ENCODE measurements at places on chromosomes 12 and 14.

- no peak overlapping the region for H3K4me3 ChIP-seq
- peaks cover 2% of the 10 kb centered on the region for H3K4me1 ChIP-seq
- H3K36me3 ChIP-seq = no peaks in the 10 kb centered on the region
- H3K27ac ChIP-seq = no peak overlapping the region
Observed at GRCh38 chr12:121990692-121991603, 30.7 kb upstream of the BCL7A start.

DNA sequence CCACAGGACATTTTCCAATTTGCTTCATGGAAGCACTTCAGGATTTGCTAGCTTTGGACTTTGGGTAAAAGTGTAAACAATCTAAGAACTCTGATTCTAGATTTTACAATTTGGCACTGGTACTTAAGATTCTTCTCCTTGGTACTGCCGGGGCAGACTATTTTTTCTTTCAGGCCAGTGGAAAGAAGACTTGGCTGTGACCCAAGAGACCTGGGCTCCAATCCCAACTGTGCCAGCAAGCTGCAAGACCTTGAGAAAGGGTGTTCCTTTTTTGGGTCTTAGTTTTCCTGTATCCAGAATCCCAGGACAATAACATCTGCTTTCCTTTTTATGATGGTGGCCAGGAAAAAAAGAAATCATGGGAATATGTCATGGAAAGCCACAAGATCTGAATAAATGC is 148.1 kb upstream of the CRY1 start:
- no peaks in the 10 kb centered on the region for H3K27me3 ChIP-seq
- H3K36me3 ChIP-seq = no peaks in the 10 kb centered on the region
- DNase-seq = no peak
- no peak overlapping the region for H3K4me3 ChIP-seq
- no peak overlapping the region for H3K27ac ChIP-seq

DNA sequence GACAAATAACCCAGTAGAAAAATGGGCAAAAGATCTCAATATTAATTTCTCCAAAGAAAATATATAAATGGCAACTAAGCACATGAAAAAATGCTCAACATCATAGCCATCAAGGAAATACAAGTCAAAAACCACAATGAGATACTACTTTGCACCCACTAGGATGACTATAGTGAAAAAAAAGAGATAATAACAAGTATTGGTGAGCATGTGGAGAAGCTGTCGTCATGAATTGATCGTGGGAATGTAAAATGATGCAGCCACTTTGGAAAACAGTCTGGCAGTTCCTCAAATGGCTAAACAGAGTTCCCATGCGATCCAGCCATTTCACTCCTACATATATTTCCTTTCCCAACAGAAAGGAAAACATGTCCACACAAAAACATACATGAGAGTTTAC is 18.1 kb downstream of the JDP2 start:
- H3K4me1 ChIP-seq = no peaks in the 10 kb centered on the region
- H3K27ac ChIP-seq = no peak overlapping the region

GRCh38 chr14:30621354-30621939 is 672 bp upstream of the SCFD1 start:
- H3K27me3 ChIP-seq = no peaks in the 10 kb centered on the region
- no peaks in the 10 kb centered on the region for H3K36me3 ChIP-seq
- no peak for DNase-seq
- peak overlapping the region; percentile 84 for H3K27ac ChIP-seq
- H3K4me1 ChIP-seq = peaks cover 5% of the 10 kb centered on the region

DNA sequence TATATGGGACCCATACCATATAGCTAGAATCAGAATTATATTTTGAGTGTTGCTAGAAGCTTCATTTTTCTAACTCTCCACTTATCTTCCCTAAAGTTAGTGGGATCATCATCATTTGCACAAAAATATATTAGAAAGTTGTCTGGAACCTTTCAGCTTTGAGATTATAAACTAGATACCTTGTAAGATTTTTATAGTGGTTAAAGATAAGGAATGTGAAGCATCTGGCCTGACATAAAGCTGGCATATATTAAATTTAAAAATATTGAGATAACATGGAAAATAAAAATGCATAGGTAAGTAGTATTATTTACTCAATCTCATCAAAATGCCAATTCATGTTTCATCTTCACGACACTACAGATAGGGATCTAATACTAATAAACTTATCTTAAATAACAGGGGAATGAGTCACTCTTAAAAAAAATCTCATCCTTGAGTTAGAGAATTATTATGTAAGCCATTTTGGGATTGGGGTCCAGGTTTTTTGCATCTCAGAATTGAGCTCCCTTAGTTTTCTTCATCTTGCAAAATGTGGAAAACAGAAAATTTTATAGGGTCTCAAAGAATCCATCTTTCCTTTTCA is 318.5 kb downstream of the KCNC2 start:
- H3K4me3 ChIP-seq = no peak overlapping the region
- H3K27me3 ChIP-seq = no peaks in the 10 kb centered on the region
- no peaks in the 10 kb centered on the region for H3K4me1 ChIP-seq
- no peak overlapping the region for H3K27ac ChIP-seq
- no peak for DNase-seq
- no peaks in the 10 kb centered on the region for H3K36me3 ChIP-seq

DNA sequence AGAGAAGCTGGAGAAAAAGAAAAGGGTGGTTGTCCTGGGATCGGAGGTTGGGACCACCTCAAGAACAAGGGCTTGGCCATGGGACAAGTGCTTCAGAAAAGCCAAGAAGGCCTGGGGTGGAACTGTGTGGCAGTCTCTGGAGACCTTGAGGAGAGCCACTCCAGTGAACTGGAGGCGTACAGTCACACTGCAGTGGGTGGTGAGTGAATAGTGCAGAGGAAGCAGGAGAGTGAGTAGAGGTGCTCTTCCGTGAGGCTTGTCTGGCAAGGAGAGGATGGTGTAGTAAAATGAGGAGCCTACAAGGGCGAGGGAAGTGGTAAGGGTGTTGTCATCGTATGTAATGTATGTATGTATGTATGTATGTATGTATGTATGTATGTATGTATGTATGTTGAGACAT is 20.9 kb downstream of the RASSF3 start:
- H3K36me3 ChIP-seq = no peaks in the 10 kb centered on the region
- no peak overlapping the region for H3K4me3 ChIP-seq
- no peak overlapping the region for H3K27ac ChIP-seq
- no peak for DNase-seq
- H3K4me1 ChIP-seq = no peaks in the 10 kb centered on the region

DNA sequence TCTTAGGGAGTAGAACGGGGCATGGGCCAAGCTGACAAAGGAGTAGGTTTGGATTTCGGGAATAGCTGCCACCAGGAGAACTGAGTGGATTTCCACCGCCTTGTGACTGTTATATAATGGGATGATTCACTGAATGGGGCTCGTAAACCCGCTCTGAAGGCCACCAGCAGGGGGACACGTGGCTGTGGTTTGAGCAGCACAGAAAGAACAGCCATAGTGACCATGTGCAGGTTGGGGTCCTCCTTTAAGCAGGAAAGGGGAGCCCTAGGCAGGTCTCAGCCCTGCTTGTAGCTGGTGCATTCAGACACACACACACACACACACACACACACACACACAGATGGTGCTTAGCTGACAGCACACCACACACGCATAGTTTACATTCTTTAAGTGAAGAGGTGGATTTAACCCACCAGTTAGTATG is 8.6 kb upstream of the ASB2 start:
- no peak overlapping the region for H3K4me3 ChIP-seq
- H3K27me3 ChIP-seq = no peaks in the 10 kb centered on the region
- no peaks in the 10 kb centered on the region for H3K4me1 ChIP-seq
- no peaks in the 10 kb centered on the region for H3K36me3 ChIP-seq
- no peak overlapping the region for H3K27ac ChIP-seq

- H3K4me3 ChIP-seq = no peak overlapping the region
- no peak overlapping the region for H3K27ac ChIP-seq
- no peaks in the 10 kb centered on the region for H3K4me1 ChIP-seq
- DNase-seq = no peak
Observed at GRCh38 chr14:59698793-59699192, 122.2 kb upstream of the CCDC175 start.

- no peaks in the 10 kb centered on the region for H3K27me3 ChIP-seq
- no peak overlapping the region for H3K27ac ChIP-seq
- H3K4me3 ChIP-seq = no peak overlapping the region
Observed at GRCh38 chr14:23894362-23895052, 59.1 kb upstream of the DHRS4 start.

DNA sequence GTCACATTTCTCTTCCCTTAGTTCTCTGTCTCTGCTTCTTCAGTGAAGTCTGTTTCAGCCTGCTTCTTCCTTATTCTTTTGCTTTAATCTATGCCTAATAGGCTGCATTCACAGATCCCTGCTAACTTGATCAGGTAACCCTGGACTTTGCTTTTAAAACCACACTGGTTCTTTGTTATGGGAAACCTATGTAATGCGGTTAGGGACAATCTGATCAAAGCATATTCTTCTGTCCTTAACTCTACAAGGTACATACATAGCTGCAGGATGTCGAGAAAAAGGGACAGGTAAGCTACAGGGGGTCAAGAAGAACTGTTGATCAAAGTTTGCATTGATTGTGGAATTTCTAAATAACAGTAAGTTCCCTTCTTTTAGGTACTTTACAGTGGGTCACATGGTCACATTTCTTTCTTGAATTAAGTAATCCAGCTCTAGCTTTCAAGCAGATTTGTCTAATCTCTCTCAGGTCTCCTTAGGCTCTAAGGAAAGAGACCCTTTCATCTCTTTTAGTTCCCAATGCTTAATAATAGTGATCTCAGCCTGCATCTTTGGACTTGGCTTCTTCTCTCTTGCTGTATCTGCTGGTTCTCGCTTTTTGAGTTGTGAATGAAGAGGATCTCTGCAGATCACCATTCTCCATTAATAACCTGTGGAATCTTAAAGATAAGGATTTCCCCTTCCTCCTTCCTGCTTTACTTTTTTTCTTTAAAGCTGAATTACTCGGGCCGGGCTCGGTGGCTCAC is 3.8 kb downstream of the COPZ1 start:
- H3K4me1 ChIP-seq = no peaks in the 10 kb centered on the region
- no peak overlapping the region for H3K4me3 ChIP-seq
- no peaks in the 10 kb centered on the region for H3K27me3 ChIP-seq
- H3K27ac ChIP-seq = no peak overlapping the region

DNA sequence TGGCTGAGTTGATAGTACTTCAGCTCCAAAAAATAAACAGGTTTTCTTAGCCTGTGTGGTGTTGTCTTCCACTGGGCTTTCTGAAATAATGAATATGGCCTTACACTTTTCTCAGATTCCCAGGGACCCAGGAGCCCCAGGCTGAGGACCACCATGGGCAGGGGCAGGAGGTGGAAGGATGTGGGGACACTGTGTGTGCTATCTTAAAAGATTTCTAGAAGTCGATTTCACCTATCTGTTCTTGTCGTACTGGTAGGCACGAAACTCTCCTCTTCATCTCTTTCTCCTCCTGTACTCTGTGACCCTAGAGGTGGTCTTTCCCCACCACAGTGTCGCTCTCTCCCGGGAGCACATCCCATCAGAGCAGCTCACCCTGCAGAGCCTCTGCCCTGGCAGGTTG is 107.7 kb upstream of the FKBP4 start:
- no peaks in the 10 kb centered on the region for H3K36me3 ChIP-seq
- no peak overlapping the region for H3K4me3 ChIP-seq
- H3K4me1 ChIP-seq = no peaks in the 10 kb centered on the region
- no peak for DNase-seq
- no peak overlapping the region for H3K27ac ChIP-seq

GRCh38 chr12:109230193-109230592 is 78.9 kb downstream of the FOXN4 start:
- no peak overlapping the region for H3K4me3 ChIP-seq
- DNase-seq = no peak
- no peaks in the 10 kb centered on the region for H3K27me3 ChIP-seq
- no peaks in the 10 kb centered on the region for H3K4me1 ChIP-seq

- no peaks in the 10 kb centered on the region for H3K4me1 ChIP-seq
- H3K27me3 ChIP-seq = no peaks in the 10 kb centered on the region
- H3K27ac ChIP-seq = no peak overlapping the region
- no peak overlapping the region for H3K4me3 ChIP-seq
- DNase-seq = no peak
Observed at GRCh38 chr12:9449181-9449580, 158.5 kb downstream of the KLRB1 start.

DNA sequence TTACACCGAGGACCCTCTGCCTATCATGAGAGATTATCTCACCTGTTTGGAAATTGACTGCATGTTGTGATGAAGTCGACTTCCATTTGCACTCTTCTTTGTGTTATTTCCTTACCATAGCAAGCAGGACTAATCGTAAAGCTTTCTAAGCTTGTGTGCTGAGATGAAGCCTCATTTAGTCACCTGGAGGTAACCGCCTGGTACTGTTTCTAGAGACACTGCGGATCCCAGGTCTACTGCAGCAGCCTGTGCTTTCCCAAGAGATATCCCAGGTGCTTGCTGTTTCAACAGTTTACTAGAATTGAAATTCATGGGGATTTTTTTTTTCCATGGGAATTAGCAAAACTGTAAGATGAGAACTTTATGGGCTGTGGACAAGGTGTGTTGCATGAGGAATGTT is 131.8 kb downstream of the PTPRR start:
- no peak for DNase-seq
- H3K36me3 ChIP-seq = no peaks in the 10 kb centered on the region
- H3K4me3 ChIP-seq = no peak overlapping the region
- H3K4me1 ChIP-seq = no peaks in the 10 kb centered on the region
- no peaks in the 10 kb centered on the region for H3K27me3 ChIP-seq

All from kidney (tissue), 22 donors.